ENCODE measurements at places on chromosomes 2 and 18.

DNA sequence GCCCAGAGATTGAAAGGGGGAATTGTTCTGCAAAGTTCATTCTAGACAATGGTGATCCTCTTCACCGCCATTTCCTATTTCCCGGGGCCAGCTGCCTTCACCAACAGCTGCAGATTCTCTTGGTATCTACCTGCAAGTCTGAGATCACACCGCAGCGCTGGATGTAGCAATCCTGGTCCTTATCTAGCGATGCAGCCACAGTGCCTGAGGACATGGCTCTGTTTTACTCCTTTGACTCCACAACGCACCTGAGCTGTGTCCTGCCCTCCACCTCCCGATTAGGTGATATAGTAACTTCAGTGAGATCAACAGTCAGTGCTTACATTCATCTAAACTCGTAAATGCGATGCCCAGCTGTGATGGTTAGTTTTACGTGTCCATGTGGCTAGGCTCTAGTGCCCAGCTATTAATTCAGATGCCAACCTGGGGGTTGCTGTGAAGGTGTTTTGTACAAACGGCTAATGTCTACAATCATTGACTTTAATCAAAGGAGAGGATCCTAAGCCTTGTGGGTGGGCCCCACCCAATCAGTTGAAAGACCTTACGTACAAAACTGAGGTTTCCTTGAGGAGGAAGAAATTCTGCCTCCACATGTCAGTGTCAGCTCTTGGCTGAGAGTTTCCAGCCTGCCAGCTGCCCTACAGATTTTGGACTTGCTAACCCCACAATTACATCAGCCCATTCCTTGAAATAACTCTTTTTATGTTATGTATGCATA lies 189.8 kb downstream of the SH3BP4 start:
- DNase-seq: no peak

DNA sequence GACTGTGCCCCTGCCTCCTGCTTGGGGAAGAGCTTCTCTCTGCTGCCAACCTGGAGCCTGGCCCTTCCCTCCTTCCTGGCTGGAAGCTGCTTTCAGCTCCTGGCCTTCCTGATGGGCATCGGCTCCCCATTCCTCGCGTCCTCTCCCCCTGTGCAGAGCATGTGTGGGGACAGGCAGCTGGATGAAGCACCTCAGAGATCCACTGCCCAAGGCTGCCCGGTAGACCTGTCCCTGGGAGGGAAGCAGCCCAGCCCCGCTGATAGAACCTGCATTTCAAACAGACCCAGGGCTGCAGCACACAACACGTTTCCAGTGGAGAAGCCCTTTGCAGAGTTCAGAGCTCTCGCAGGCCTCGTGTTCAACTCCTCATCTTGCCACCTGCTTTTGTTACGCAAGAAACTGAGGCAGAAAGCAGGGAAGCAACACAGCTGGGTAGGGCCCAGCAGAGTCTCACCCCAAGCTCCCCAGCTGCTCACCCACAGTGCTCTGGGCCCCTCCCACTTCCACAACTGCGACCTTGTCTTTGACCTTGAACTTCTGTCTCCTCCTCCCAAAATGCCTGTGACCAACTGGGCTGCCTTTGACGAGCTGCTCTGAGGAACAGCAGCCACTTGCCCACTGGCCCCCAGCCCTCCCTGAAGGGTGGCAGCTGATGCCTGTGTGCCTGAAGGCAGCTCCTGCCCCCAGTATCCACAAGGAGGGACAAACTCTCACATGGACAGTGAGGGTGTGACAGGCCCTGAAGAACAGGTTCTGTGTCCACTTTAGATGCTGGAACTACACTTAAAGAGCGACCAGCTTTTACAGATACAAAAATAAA lies 65.5 kb downstream of the PARD6G start:
- DNase-seq: no peak

- DNase-seq: no peak
Measured at GRCh38 chr2:111207851-111208250, 87.1 kb downstream of the BCL2L11 start.

DNA sequence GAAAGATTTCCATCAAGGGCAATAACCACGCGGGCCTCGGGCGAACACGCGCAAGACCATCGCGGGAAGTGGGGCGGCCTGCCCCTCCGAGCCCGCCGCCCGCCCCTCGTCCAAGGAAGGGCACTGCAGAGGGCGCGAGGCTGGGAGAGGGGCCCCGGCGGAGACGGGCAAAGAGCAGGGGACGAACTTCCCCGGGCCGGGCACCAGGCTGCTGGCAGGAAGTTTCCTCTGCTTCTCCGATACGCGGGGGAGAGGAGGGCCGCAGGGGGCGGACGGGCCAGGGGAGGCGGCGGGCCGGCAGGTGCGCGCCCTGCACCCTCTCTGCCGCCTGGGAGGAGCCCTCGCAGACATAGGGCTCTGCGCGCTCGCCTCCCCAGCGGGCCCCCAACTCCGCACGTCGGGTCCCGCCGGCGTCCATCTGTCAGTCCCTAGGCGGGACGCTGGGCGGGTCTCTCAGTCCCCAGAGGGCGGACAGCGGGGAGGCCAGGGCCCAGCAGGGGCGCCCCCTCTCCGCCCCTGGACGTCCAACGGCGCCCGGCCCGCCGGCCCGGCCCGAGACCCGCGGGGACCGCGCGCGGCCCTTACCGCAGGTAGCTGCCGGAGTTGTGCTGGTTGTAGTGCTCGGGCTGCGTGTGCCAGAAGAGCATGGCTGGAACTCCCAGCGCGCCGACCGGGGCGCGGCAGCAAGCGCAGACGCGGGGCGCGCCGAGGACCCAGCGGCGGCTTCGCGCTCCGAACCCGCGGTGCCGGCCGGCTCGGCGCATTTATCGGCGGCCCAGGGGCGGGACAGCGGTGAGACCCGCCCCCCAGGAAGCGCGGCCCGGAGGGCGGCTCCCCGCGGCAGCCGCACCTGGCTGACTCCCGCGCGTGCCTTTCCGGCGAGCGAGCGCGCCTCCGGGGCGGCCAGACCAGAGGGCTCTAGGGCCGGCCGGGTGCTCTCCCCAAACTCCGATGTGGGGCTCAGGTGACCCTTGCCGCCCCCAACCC lies at the start of gene TFCP2L1:
Gene TFCP2L1, minus strand, starts transcription at position 740 of the 987 bp plus-strand sequence. Its CDS starts 93 bp downstream, at position 647.
- peak; percentile 47 for DNase-seq

GRCh38 chr2:108935271-108935741 lies 53.7 kb downstream of the EDAR start:
- DNase-seq: peak; percentile 89

GRCh38 chr2:112812318-112813267 lies 24.0 kb downstream of the IL1B start:
- no peak for DNase-seq

GRCh38 chr2:110827511-110827910 lies 95.1 kb downstream of the ACOXL start:
- no peak for DNase-seq

DNA sequence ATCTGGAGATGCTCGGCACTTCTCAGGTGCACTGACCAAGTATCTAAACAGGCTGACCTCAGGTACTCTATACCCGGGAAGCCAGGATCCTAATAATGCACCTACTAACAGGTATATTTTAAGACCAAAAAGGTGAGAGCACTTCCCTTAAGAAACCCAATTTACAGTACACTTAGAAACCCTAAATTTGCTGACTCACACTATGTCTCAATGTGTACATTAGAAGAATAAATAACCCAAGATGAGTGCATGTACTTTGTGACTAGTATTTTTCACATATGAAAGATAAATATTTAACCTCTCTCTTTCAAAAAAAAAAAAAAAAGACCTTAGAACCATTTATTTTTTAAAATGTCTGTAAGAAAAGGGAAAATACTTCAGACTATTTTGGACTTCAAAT lies 118.8 kb downstream of the ZNF516 start:
- DNase-seq: no peak

GRCh38 chr2:168796583-168797285 lies 5.7 kb upstream of the NOSTRIN start:
- DNase-seq: no peak

- no peak for DNase-seq
Measured at GRCh38 chr2:122168799-122169198, 413.3 kb downstream of the TSN start.

DNA sequence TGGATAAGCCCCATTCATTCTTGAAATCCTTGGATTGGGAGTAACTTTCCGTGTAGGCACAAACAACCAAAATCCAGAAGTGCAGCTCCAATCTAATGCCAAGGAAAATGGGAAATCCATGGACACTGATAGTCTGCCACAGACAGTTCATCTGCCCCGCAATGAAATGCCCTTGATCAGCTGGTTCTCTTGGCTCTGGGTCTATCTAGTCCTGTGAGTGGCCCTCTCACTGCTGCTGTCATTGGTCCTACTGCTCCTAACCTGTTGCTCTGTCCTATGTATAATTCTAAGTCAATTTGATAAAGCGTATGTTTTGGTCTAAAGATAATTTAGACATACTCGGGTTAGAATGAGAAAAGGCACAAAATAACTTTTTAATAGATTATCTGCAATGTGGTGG lies 13.7 kb upstream of the TMEM182 start:
- no peak for DNase-seq

GRCh38 chr18:73787316-73787715 lies 360.3 kb downstream of the FBXO15 start:
- DNase-seq: no peak

- DNase-seq: no peak
Measured at GRCh38 chr2:200373973-200374416, 67.5 kb downstream of the SPATS2L start.

- no peak for DNase-seq
Measured at GRCh38 chr2:224195925-224196571, 157.0 kb upstream of the SERPINE2 start.

GRCh38 chr2:86274265-86274917 lies 63.0 kb downstream of the REEP1 start:
- DNase-seq: no peak

DNA sequence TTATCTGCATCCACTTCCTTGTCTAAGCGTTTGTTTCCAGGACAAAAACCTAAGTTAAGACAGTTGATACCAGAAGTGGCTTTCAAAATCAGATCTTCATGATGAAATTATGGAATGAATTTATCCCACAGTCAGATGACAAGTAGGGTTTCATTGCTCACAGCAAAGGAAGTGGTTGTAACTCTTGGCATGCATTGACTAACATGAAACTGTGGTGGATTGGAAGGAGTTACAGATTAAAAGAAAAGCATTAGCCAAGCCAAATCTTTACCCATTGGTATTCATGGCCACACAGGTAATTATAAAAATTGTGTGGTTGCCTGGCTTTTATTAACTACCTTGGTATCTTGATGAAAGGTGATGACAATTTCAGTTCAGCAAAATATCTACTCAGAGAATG lies 438.0 kb upstream of the NXPH2 start:
- DNase-seq: no peak

DNA sequence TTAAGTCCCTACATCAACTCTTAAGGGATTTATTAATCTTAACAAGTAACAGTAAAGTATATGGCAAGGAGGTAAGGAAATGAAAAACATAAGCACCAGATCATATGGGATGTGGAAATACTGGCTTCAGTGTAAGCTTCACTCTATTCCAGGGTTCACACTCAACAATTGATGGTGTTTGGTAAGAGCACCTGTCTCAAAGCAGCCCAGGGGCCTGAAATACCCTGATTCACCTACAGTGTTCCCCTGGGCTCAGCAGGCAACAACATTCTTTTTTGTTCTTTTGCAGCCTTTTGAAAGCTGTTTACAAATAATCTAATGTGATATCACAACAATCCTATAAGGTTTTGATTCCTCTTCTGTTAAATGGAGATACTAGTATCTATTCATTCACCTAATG lies 1.2 kb upstream of the MLPH start:
- DNase-seq: no peak

DNA sequence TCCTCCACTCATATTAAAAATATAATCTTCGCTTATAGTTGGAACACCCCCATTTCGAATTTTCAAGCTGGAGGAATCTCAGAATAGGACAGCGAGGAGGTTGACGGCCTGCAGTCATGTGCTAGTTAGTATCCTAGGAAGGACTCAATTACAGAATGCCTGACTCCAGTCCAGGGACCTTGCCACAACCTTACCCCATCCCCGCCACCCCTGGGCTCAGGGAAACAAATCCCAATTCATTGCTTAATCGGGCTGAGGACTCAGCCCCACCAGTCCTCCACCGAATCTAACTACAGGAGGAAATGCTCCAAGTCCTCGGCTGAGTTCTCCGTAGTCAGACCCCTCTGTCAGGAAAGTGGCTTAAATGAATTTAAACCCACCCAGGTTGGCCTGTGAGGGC lies 31.7 kb upstream of the ZBTB7C start:
- DNase-seq: no peak

DNA sequence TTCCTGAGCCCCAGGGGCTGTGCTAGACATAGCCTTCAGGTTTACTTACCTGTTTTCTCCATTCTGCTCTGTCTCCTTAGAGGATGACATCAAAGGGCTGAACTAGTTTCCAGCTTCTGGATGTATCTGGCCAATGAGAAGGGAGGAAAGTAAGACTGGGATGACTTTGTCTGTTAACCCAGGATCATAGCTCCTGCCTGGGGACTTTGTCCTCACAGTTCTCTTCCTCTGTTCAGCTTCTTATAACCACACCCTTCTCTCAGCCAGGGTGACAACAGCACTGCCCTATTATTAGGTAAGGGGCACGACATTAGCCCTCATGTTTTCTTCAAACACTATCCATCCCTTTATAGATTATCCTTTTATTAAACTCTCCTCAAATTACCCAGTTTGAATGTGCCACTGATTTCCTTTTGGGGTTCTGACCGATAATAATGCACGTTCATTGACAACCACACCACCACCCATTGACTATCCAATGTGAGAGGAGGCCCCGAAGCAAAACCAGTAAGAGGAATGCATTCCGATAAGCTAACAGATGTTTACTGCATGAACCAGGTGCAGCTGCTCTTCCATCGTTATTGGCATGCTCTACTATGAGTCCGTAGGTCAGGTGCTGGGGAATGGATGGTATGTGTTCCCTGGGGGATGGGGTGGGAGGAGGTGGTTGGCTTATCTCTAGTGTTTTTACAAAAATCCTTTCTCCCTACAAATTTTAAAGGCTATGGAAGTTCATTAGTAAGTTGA lies 23.5 kb downstream of the TSN start:
- DNase-seq: no peak

DNA sequence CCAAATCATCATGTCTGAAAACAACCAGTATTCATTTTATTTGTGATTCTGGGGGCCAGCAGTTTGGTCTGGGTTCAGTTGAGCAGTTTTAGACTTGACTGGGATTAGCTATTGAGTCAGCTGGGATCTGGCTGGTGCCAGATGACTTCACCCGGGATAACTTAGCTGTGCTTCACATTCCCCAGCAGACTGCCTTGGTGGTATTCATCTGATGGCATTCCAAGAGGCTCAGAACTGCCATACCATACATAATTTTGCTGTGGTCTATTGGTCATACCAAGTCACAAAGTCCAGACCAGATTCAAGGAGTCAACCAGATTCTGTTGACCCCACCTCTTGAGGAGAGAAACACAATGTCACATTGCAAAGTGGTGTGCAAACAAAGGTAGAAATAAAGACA lies 7.8 kb upstream of the FSHR start:
- DNase-seq: no peak

DNA sequence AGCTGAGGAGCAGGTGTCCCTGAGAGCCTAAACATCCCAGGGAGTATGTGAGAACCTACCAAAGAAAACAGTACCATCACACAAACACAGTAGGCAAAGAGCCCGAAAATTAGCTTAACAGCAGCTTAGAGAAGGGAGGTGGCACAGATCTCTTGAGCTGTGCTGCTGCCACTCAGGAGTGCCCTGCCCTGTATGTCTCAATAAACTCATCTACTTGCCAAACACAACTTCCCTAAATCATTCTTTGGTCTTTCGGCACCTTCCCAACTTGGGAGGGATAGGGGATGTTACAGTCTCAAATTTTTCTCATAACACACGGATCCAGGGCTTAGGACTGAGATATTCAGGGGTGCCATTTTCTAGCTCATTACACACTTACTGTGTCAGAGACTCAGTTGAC lies 45.3 kb upstream of the C1D start:
- DNase-seq: no peak

- no peak for DNase-seq
Measured at GRCh38 chr2:160993654-160994061, 166.6 kb upstream of the TANK start.

GRCh38 chr18:57961876-57962505 lies 82.0 kb upstream of the NEDD4L start:
- no peak for DNase-seq
